ENCODE measurements at places on chromosomes 12 and 14. TPM values are rescaled to one million over a fixed set of nuclear protein-coding genes. Genes with fewer than 3 reads are reported as not detected.

Gene FLRT2
- polyA plus RNA-seq, result 16.7 TPM

DNA sequence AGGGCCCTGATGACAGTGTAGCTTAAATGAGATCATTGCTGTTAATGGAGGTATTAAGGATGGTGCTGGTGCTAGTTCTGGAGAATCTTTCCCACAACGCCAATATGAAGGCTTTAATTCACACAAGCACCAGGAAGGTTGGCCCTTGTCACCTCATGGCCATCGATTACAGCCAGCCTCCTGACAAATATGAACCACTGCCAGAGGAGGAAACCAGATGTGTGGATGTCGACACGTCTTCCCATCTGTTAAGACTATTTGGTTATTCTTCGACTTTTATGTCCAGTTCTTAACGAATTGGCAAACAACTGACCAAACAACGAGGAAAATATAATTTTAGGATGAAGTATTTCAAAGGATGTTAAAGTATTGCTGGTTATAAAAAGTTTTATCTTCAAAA is 79.5 kb downstream of the PIK3C2G start:
- DNase-seq, result no peak

- no peak for DNase-seq
Measured at GRCh38 chr12:65355461-65355860, 77.0 kb downstream of the MSRB3 start.

DNA sequence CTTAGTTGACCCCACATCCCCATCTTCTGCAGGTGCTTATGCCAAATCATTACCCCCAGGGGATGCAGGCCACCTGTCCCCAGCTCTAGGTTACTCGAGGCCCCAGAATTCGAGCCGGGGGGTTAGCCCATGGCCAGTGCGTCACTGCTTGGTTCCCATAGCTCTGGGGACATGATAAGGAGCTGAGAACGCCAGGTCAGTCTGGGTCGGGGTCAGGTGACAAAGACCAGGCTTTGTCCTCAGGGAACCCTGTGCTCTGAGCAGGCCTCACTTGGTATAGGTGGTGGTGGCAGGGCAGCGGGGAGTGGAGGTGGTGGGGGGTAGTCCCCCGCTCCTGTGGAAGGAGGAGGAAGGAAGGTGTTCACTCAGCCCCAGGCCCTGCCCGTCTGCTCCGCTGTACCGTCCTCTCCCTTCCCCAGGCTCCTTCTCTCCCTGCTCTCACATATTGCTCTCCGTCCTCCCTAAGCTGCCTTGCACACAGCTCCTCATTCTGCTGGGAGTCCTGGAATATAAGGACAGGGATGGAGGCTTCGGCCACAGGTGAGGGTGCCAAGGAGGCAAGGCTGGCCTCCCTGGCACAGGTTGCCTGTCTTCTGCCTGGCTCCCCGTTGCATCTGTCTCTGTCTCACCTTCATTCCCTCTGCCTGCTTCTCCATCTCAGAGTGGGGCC is 2.0 kb upstream of the MYH6 start:
- DNase-seq, result no peak

DNA sequence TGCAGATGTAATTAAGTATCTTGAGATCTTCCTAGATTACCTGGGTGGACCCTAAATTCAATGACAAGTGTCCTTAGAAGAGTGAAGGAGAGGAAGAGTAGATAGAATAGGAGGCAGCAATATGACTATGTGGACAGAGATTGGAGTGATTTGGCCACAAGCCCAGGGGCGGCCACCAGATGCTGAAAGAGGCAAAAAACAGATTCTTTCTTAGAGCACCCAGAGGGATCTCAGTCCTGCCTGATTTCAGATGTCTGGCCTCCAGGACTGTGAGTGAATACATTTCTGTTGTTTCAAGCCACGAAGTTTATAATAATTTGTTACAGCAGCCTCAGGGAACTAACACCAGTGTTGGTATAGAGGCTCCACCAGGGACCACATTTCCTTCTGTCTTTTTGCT is 67.3 kb downstream of the DACT1 start:
- no peak for DNase-seq
